Activated effector memory CD4-positive, alpha-beta T cell treated with anti-CD3 and anti-CD28 coated beads, Interleukin-2, amount 50 U/mL, for 16 hours (primary cell): ENCODE measurements at places on chromosomes 4 and X.

- no peak for DNase-seq
These were observed 286.8 kb upstream of the FSTL5 start for GRCh38 chr4:162450531-162451035.

DNA sequence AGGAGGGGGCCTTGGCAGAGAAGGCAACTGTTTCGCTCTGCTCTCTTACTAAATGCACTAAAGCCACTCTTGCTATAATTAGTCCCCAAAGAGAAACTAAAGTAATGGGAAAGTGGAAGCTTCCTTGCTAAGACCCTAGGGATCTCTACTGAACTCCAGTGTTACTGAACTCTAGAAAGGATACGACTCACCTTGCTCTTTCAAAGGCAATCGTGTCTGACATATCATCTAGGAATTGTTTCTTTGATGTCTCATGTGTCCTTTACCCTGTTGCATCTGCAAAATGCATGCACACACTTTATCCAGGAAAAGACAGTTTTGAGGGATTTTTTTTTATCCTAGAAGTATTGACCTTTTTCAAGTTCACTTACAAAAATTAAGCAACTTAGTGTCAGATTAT lies 148.1 kb upstream of the FAM9B start:
- no peak for DNase-seq

DNA sequence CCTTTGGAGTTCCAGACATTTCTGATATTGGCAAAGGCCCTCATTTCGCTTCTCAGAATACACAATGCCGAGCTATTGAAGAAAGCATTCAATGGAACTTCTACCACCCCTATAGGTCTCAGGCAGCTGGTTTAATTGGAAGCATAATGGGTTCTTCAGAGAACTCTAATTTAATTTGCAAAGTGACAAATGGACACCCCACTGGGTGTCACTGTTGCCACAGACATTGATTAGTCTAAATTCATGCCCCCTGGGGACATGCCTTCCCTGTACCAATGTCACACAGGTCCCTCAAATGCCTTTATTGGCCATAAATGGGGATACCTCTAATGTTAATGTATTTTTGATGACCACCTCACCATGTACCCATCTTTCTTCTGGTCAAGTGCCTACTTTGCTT lies 22.9 kb upstream of the TMEM255A start:
- no peak for DNase-seq

DNA sequence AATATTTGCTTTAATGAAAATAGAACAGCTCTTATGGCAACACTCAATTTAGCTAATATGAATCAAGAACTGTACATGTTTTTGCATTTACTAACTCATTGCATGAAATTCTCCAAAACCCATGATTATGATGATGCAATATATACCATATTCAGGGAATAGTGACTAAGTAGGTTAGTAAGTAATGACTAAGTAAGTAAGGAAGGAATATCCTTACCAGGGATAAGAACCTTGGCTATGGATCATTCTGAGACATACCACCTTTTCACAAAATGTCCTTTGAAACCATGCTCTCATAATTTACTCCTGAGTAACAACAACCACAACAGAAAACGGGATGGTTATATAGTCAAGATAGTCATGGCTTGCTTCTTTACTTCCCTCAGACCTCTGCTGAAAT lies 1513.0 kb downstream of the STIM2 start:
- DNase-seq: no peak

DNA sequence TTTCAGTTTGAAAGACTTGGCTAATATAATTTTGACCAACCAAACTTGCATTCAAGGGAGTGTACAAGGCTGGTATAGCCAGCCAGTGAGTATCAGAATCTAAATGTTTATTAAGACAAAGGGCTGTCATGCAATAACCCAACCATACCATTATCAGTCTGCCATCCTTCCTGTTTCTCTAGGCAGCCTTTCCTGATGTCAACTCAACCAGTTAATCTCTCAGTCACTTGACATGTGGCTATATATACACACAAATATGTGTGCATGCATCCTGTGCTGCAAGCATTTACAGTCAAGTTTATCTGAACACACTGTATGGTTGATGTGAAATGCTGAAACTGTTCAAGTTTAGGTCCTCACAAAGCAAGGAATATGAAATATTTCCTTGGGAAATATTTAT lies 17.2 kb downstream of the BTK start:
- DNase-seq: no peak

DNA sequence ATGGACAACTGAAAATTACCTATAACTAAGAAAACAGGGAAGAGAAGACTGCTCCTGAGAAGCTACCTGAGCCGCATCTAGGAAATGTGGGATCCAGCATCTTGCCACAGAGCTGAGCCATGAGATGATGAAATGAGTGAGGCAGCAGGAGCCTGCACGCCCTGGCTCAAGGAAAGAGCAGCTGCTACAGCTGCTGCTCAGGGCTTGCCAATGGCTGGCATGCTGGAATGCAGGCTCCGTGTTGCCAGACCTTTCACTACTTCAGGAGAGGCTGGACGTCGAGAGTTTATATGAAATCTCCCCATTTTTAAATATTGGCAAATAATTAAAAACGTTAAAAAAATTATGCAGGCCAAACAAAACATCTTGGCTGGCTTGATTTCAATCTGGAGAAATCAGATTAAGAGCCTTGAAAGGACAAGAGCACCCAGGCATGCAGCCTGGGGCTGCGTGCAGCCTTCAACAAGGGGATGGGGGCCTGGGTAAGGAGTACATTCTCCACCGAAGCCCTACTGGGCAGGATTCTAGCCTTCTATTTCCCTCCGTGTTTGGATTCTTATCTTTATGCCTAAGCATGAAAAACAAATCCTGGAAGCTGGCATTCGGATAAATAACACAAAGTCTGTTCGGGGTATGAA lies 227.6 kb downstream of the NR3C2 start:
- no peak for DNase-seq

DNA sequence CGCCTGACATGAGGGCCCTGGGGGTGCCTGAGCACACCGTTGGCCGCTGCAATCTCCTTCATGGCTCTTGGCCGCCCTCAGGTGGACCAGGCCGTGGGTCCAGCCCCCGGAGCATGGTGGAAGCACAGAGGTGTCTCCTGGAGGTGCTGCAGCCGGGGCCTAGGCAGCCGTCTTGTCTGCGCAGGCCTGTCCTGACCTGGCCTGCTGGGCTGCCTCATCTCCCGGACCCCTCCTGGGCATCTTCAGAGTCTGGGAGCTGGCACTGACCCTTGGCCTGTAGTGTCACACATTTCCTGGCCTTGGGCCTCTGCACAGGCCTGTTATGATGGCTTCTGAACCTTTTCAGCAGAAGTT lies 20.9 kb downstream of the UVSSA start:
- DNase-seq: no peak

- no peak for DNase-seq
These were observed 25.6 kb upstream of the CORIN start for GRCh38 chr4:47863486-47863885.

GRCh38 chr4:132759199-132759780 lies 389.8 kb upstream of the PCDH10 start:
- no peak for DNase-seq

- no peak for DNase-seq
These were observed 100.3 kb downstream of the EMCN start for GRCh38 chr4:100417565-100417964.

DNA sequence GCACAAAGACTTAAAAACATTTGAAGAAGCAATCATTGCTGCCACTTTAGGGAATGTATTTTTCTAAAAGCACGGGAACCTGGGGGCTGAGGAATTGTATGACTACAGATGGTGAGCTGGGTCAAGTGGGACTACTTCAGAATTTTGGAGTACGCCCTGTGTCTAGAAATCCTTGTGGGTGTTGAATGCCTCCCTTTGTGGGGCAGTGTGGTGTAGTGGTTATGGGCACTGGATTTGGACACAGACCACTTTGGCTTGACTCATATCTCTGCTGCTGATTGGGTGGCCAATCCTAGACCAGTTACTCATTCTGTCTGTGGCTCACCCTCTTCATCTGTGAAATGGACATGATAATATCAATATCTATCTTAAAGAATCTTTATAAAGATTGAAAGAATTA lies 155.0 kb upstream of the RPS6KA3 start:
- no peak for DNase-seq

DNA sequence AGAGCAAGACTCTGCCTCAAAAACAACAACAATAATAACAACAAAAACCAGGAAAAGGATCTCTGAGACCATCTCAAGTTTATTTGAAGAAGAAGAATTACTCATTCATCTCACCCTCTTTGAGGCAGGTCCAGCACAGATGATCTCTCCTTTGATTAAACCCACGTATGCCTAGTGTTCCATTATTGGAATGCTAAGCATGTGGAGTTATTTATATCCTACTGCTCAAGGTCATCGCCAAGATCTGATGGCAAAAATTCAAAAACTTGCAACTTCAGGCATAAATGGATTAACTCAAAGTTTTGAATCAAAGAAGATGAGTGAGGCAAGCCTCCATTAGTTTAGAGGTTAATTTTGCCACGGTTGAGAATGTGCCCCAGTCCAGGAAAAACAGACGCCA lies 184.2 kb downstream of the DHRSX start:
- DNase-seq: no peak

- DNase-seq: no peak
These were observed 100.3 kb upstream of the SLIT2 start for GRCh38 chr4:20151436-20151835.

DNA sequence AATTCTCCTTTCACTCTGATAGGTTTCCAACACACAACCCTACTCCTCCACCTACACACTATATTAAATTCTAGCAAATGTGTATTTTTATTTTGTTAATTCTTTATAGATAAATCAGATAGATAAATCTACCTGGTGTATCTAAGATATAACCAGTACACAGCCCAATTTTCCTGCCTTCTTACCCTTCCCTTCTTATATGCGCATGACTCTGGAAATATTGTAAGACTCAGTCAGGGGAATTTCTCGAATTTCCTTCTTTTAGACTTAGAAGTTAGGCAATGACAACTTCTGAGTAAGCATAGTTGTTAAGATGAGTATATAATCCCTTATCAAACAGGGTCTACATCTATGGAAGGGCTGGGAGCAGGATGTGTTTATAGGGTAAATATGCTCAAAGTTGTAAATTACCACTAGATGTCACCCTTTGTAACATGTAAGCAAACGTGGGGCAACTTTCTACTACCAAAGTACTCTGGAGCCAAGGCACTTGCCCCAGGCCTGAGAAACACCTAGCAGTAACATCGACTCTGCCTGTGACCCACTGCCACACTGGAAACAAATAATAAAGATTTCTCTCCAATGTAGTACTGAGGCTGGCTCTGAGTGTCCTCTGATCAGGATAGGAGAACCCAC lies 444.7 kb downstream of the IQCM start:
- DNase-seq: no peak

- DNase-seq: no peak
These were observed 38.4 kb downstream of the METAP1 start for GRCh38 chr4:99033956-99034355.

DNA sequence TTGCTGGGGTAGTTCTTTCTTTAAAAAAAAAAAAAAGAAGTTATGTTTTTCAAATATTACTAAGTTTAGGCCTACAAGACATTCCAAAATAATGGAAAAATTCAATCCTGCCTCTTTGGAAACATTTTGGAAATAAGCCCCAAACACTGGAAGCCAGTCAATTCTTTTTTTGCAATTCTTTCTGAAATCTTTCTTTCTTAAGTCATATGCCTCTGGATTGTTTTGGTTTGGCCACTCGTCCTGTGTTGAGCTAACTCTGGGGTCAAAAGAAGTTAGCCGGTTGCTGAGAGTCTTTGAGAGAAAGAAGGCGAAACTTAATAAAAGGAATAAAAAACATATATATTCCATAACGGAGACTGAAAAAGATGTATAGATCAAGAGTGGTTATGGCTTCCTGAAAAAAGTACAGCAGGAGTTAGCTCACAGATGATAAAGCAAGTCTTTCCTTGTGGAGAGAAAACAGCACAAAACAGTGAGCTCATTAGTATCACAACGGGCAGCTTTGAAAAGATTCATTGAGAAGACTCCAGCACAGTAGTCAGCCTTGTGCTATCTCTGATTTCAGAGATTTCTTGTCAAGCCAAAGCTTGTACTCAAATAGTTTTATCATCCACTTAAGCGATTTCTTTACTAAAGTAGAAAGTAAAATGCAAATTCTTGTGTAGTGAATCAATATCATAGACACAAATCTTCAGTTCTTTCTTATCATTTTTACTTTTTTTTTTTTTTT lies 64.8 kb downstream of the PLS3 start:
- DNase-seq: no peak

GRCh38 chrX:97026406-97026805 lies 142.7 kb downstream of the RPA4 start:
- no peak for DNase-seq

DNA sequence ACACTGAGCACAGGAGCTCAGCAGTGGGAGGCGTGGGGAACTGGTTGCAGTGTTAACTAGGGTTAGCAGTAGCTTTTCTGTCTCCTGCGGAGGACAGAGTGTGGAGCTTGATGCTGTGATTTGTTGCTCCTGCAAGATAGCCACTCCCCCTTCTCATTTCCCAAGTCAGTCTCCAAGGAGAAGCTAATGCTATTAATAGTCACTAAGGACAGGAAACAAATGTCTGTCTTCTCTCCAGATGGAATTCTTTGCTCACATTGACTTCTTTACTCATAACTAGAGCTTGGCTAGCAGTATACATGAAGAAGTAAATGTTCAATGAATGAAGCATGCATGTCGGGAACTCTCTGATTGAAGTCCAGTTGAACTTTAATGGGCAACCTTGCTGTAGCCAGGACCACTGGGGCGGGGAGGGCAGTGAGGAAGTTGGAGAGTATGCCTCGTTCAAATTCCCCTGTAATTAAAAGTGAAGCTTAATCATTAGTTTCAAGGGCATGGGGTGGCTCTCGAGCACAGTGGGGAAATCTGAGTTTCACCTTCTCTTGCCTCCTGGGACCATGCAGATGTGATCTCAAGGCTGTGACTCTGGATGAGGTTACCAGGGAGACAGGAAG lies 156.6 kb upstream of the SCML1 start:
- DNase-seq: no peak
